Aorta (tissue), 5 donors: ENCODE measurements at places on chromosomes 16 and 17. TPM values are rescaled to one million over a fixed set of nuclear protein-coding genes. Genes with fewer than 3 reads are reported as not detected.
A peak's percentile ranks its signal among the peaks of the same experiment; 100 is the strongest.

DNA sequence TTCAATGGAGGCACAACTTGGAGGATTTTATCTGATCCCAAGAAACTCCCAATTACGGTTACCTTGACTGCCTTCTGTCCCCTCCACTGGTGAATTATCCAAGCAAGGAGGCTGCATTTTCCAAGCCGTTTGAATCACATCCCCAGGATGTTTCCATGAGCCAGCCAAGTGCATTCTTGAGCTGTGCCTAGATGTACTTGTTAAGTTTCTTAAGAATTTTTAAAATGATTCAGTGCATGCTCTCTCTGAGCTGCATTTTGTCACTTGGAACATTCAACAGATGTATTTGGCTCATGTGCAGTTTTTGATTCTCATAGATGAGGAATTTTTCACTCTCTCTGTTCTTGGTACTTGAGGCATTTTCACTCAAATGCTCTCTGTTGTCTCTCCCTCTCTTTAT, 202.6 kb upstream of the MYOCD start:
- peak overlapping the region; percentile 67 for H3K27ac ChIP-seq
- H3K4me3 ChIP-seq = no peak overlapping the region
- H3K27me3 ChIP-seq = no peaks in the 10 kb centered on the region
- no peak for DNase-seq
- no peaks in the 10 kb centered on the region for H3K36me3 ChIP-seq

The CD300E gene
- total RNA-seq = 4.3 TPM

GRCh38 chr17:58575511-58575910, 61.1 kb upstream of the MTMR4 start:
- H3K27ac ChIP-seq = no peak overlapping the region
- no peak overlapping the region for H3K4me3 ChIP-seq
- no peaks in the 10 kb centered on the region for H3K36me3 ChIP-seq

DNA sequence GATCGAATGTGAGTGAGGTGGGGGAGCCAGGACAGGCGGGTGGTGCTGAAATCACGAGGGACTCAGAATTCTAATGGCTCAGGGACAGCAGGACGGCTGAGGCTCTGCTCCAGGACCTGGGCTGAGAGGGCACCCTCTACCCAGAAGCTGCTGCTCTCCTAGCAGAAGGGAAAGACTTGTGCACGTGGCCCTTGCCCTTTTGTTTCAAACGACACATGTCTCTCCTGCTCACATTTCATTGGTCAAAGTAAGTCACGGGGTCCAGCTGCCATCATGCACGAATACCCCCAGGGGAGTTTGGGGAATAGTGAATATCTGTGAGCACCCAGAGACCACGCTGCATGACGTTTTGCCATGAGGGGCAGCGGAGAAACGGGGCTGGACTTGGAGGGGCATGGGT, 73.2 kb downstream of the RTN4RL1 start:
- H3K4me3 ChIP-seq = no peak overlapping the region
- H3K36me3 ChIP-seq = no peaks in the 10 kb centered on the region
- H3K27me3 ChIP-seq = no peaks in the 10 kb centered on the region

The SRL gene
- 3.2 TPM for total RNA-seq

GRCh38 chr17:60905709-60906108, 228.1 kb downstream of the BCAS3 start:
- no peak overlapping the region for H3K4me3 ChIP-seq
- H3K27ac ChIP-seq = no peak overlapping the region
- DNase-seq = no peak
- no peaks in the 10 kb centered on the region for H3K4me1 ChIP-seq
- H3K36me3 ChIP-seq = no peaks in the 10 kb centered on the region
- H3K27me3 ChIP-seq = no peaks in the 10 kb centered on the region

DNA sequence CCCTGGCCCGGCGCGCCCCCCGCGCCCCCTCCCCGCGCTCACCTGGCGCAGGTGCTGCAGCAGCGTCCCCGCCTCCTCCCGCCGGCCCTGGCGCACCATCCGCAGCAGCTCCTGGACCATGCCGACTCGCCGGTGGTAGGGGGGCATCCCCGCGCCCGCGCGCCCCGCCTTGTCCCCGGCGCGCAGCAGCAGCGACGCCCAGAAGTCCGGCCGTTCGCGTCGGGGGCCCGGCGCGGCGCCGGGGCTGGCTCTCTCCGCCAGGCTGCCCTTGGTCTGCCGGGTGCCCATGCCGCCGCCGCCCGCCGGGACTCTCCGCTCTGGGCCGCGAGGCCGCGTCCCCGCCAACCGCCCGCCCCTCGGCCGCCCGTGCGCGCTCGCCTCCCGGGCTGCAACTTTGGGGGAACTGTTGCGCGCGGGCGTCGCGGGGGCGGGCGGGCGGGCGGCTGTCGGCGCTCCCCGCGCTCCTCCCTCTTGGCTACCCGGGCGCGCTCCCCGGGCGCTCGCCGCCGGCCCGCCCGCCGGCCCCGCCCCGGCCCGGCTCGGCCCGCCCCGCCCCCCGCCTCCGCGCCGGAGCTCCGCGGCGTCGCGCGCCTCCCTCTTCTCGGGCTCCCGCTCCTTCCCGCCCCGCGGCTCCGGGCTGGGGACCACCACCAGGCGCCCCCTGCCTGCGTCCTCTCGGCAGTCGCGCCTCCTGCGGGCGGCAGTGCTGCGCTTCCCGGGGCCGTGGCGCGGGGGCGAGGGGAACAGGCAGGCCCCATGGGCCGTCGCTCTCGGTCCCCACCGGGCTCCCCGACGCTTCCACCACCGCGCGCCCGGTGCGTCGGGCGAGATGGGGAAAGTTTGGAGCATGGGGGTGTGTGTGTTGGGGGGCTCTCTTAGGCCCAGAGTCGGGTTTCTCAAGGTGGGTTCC, at the start of gene LRRC75A:
TSS of gene LRRC75A (minus strand) at position 491 of the 910 bp plus-strand sequence. CDS start at position 288, 203 bp downstream.
- H3K4me3 ChIP-seq = peak within 1 kb of the TSS; percentile 67
- H3K27ac ChIP-seq = no peak within 1 kb of the TSS
- H3K36me3 ChIP-seq = no peaks in the 10 kb centered on the region
- no peaks in the 10 kb centered on the region for H3K4me1 ChIP-seq

DNA sequence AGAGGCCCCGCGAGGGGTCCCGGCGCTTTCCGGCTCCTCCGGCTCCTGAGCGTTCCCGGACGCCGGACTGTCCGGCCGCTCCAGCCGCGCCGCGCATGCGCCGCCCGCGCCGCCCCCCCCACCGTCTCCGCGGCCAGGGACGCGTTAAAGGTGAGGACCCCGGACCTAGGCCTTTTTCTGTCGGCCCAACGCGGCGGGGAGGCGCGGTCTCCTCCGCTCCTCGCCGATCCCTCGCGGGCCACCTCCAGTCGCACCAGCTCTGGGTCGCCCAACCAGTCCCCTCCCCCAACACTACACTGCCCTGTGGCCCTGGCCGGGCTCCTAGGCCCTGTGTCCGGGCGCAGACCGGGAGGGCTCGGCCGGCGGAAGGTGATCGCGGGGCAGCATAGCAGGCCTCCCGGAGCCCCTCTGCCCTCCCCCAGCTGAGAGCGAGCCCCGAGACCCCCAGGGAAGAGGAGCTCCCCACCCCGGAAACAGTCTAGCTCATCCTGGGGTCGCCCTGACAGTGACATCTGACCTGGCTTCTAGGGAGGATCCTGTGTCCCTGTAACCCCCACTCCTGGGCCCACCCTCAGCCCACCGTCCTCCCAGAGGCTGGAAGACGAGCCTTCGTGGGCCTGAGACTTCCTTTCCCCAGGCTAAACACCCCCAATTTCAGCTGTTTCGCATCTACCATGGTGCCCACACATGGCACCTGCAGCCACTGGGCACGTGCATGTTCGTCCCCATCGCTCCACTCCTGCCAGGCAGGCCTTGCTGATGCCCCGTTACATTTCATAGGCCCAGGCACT, 14.7 kb upstream of the BCAR1 start:
- H3K4me3 ChIP-seq = peak overlapping the region; percentile 93
- no peaks in the 10 kb centered on the region for H3K36me3 ChIP-seq
- H3K4me1 ChIP-seq = no peaks in the 10 kb centered on the region
- peak; percentile 76 for DNase-seq

The SMIM36 gene
- total RNA-seq = not detected

- H3K36me3 ChIP-seq = no peaks in the 10 kb centered on the region
- H3K27ac ChIP-seq = no peak overlapping the region
- no peak for DNase-seq
- no peaks in the 10 kb centered on the region for H3K27me3 ChIP-seq
Measured at GRCh38 chr17:37283414-37283961, 92.3 kb upstream of the C17orf78 start.

The MOSMO gene
- total RNA-seq = 17.8 TPM

GRCh38 chr17:47733047-47733673, at the start of gene TBX21:
TSS of gene TBX21 (plus strand) at chr17:47733236. CDS start at chr17:47733455, 219 bp downstream.
- H3K4me1 ChIP-seq = no peaks in the 10 kb centered on the region
- H3K36me3 ChIP-seq = no peaks in the 10 kb centered on the region
- H3K27ac ChIP-seq = no peak within 1 kb of the TSS
- H3K4me3 ChIP-seq = peak within 1 kb of the TSS; percentile 2
- no peaks in the 10 kb centered on the region for H3K27me3 ChIP-seq

The TENT4B gene
- total RNA-seq = 13.2 TPM

The DNAI2 gene
- total RNA-seq = not detected

- no peaks in the 10 kb centered on the region for H3K27me3 ChIP-seq
- H3K4me1 ChIP-seq = no peaks in the 10 kb centered on the region
- H3K4me3 ChIP-seq = no peak overlapping the region
- no peak for DNase-seq
- no peaks in the 10 kb centered on the region for H3K36me3 ChIP-seq
- no peak overlapping the region for H3K27ac ChIP-seq
Measured at GRCh38 chr17:36085765-36086164, 4.2 kb downstream of the CCL3 start.

DNA sequence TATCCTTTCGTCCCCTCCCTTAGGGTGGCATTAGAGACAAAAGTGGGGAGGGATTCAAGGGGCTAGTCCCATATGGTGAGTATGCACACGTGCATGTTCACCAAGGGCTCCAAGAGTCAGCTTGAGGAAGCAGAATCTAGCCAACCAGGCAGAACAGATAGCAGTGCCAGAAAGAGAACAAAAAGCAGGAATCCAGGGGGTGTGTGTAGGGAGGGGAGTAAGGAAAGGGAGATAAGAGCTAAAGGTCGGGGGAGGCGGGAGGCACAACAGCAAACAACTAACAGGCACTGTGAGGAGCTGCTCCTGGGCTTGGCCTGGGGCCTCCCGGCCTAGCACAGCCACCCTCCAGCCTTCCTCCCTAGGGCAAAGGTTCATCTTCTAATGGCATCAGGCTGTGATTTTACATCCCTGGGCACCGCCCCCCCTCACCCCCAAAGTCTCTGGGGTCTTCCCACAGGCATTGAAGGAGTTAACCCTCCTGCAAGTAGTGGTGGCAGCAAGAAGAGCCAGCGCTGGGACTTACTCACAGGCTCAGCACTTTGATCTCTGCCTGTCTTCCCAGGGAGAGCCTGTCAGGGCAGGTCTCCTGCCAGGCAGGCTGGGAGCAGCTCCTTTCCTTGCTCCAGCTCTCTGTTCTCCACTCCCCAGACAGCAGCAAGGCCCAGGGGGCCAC, 12.4 kb upstream of the SUPT4H1 start:
- H3K27me3 ChIP-seq = no peaks in the 10 kb centered on the region
- DNase-seq = no peak
- no peak overlapping the region for H3K27ac ChIP-seq
- H3K4me3 ChIP-seq = no peak overlapping the region
- H3K36me3 ChIP-seq = no peaks in the 10 kb centered on the region

The TMEM98 gene
- 39.3 TPM for total RNA-seq

GRCh38 chr17:59683283-59683682, 23.9 kb downstream of the PTRH2 start:
- H3K4me3 ChIP-seq = no peak overlapping the region
- H3K36me3 ChIP-seq = peaks cover 11% of the 10 kb centered on the region
- DNase-seq = no peak
- H3K4me1 ChIP-seq = no peaks in the 10 kb centered on the region

GRCh38 chr17:73304971-73305812, 6.6 kb downstream of the CDC42EP4 start:
- DNase-seq = peak; percentile 85
- no peaks in the 10 kb centered on the region for H3K36me3 ChIP-seq
- H3K27me3 ChIP-seq = no peaks in the 10 kb centered on the region
- peaks cover 3% of the 10 kb centered on the region for H3K4me1 ChIP-seq
- peak overlapping the region; percentile 98 for H3K27ac ChIP-seq

DNA sequence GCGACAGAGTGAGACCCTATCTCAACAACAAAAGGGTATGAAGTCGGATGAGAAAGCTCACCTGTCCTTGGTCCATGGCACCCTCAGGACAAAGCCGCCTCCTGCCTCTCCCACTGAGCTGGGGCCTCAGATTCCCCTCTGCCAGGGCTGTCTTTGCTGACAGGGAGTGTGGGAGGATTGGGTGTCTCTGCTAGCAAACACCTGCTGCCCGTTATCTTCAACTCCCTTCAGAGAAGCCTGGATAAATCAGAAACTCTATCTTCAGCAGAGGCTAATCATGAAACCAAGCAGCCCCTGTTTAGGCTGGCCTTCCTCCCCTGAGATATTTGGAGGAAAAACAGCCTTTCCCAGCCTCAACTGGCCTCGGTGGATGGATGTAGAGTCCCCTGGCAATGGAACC, 36.3 kb upstream of the CDH1 start:
- no peaks in the 10 kb centered on the region for H3K4me1 ChIP-seq
- no peaks in the 10 kb centered on the region for H3K27me3 ChIP-seq
- DNase-seq = no peak
- H3K36me3 ChIP-seq = no peaks in the 10 kb centered on the region

The PRDM7 gene
- total RNA-seq = not detected

DNA sequence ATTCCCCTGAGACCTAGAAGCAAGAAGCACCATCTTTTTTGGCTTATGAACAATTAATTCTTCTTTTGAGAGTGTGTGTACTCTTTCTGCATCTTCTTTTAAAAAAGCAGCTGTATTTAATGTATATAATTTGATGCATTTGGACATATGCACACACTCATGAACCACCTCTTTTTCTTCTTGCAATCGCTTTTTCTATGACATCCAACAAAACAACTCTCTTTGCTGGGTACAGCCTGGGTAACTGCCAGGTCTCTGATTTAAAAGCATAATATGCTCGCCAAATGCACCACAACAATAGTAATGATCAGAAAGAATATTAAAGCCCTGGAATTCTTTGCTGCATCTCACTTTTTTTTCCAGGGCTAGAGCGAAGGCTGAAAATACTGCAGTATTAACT, 97.3 kb downstream of the HAPSTR1 start:
- no peak overlapping the region for H3K4me3 ChIP-seq
- H3K4me1 ChIP-seq = no peaks in the 10 kb centered on the region
- no peaks in the 10 kb centered on the region for H3K36me3 ChIP-seq
- H3K27me3 ChIP-seq = no peaks in the 10 kb centered on the region
- H3K27ac ChIP-seq = no peak overlapping the region

DNA sequence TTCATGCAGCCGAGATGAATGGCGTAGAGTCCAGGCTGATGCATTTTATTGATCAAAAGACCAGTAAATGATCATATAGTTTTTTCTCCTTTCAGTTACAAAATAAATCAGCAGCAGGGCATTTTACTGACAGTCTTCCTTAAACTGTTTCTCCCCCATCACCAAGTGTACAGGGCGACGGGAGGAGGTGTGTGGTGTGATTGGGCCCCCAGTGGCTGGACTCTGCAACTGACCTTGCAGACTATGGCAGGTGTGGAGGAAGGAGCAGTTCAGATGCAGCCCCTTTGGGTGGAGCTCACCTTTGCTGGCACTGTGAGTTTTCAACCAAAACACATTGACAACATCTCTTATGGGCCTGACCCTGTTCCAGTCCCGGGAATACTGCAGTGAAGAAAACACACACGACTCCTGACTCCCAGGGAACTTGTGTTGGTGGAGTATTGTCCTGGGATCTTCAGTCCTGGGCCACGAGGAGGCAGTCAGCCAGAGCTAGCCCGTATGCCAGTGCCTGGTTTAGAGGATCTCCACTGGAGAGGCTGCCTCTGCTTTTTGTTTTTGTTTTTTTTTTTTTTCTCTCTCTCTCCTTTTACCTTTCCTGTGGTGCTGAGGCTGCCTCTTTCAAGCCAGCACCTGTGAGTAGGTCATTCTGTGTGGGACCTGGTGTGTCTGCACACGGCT, 29.8 kb downstream of the KIAA0513 start:
- H3K27me3 ChIP-seq = no peaks in the 10 kb centered on the region
- no peak for DNase-seq
- H3K27ac ChIP-seq = no peak overlapping the region
- H3K36me3 ChIP-seq = no peaks in the 10 kb centered on the region
- H3K4me1 ChIP-seq = no peaks in the 10 kb centered on the region

The CDRT15 gene
- not detected for total RNA-seq
